ENCODE measurements at places on chromosomes 11 and 22. TPM values are rescaled to one million over a fixed set of nuclear protein-coding genes. Genes with fewer than 3 reads are reported as not detected.
A peak's percentile ranks its signal among the peaks of the same experiment; 100 is the strongest.

GRCh38 chr11:19243613-19244012 lies 2.9 kb upstream of the E2F8 start:
- H3K27ac ChIP-seq: no peak overlapping the region
- peak overlapping the region; percentile 54 for H3K4me3 ChIP-seq
- H3K4me1 ChIP-seq: peaks cover 25% of the 10 kb centered on the region
- no peak for DNase-seq

TUBA8 gene
- 2.8 TPM for total RNA-seq

NPTXR gene
- 9.3 TPM for total RNA-seq

OR2AG2 gene
- total RNA-seq: 0.25 TPM

- H3K36me3 ChIP-seq: peaks cover 3% of the 10 kb centered on the region
- H3K27ac ChIP-seq: no peak overlapping the region
- H3K4me1 ChIP-seq: no peaks in the 10 kb centered on the region
- no peaks in the 10 kb centered on the region for H3K27me3 ChIP-seq
- H3K4me3 ChIP-seq: no peak overlapping the region
- DNase-seq: no peak
These were observed 264.5 kb downstream of the SBF2 start for GRCh38 chr11:10029386-10030121.

DNA sequence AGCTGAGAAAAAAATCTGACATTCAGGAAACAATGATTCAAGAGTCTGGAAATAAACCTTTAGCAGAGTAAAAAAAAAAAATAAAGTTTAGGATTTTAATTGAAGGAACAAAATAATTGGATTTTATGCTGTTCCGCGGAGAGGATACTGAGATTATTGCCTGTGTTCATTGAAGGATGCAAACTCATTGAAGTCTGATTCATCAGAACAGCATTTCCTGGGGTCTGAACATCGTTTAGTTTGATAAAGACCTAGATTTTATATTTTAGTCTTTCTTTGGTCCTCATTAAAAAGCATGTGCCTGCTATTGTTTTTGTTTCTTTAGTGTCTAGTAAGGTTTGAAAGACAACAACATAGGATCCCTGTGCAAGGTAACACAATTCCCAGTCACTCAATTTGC lies 4.5 kb downstream of the TLCD5 start:
- H3K36me3 ChIP-seq: peaks cover 2% of the 10 kb centered on the region
- H3K27me3 ChIP-seq: no peaks in the 10 kb centered on the region
- H3K4me1 ChIP-seq: peaks cover 29% of the 10 kb centered on the region
- no peak overlapping the region for H3K27ac ChIP-seq

GRCh38 chr11:115642660-115643059 lies 138.4 kb upstream of the CADM1 start:
- H3K27me3 ChIP-seq: peaks cover 3% of the 10 kb centered on the region
- H3K4me3 ChIP-seq: no peak overlapping the region
- H3K27ac ChIP-seq: no peak overlapping the region
- DNase-seq: no peak

DNA sequence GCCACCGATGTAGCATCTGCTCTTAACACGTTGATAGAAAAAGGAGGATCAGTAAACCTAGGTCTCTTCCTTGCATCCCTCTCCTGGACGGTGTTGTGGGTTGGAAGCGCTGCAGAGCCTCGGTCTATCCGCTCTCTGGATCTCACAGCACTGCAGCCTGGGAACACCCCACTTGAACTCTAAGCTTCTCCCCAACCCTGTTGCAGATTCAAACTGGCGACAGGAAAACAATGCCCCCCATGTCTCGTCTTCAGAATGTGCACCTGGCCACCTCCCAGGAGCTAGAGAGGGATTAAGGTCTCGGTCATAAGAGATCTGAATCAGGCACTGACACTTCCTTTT lies 454 bp downstream of the TMEM218 start:
- DNase-seq: no peak
- peaks cover 3% of the 10 kb centered on the region for H3K27me3 ChIP-seq
- peak overlapping the region; percentile 95 for H3K4me3 ChIP-seq
- H3K27ac ChIP-seq: no peak overlapping the region
- peaks cover 27% of the 10 kb centered on the region for H3K36me3 ChIP-seq

GRCh38 chr11:69212798-69213110 lies 57.0 kb downstream of the SMIM38 start:
- peaks cover 19% of the 10 kb centered on the region for H3K4me1 ChIP-seq
- no peak overlapping the region for H3K4me3 ChIP-seq
- peaks cover 3% of the 10 kb centered on the region for H3K27me3 ChIP-seq
- H3K27ac ChIP-seq: no peak overlapping the region

CDON gene
- 21.3 TPM for total RNA-seq

MRPL23 gene
- 60.8 TPM for total RNA-seq

DNA sequence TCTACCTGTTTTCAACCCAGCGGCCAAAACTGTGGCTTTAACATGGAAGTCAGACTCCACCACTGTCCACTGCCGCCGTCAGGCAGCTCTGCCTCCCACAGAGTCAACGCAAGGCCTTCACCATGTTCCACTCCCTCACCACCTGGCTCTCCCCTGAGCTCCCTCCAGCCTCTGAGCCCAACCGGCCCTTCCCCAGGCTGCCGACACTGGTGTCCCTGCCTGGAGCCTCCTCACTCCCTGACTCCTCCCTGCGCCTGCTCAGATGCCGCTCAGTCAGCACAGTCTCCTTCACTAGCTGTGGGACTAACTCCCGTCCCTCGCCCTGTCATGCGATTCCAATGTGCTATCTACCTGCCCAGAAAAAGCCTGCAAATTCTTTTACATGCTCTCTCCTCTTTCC lies 16.3 kb downstream of the SULT4A1 start:
- no peak overlapping the region for H3K4me3 ChIP-seq
- H3K36me3 ChIP-seq: no peaks in the 10 kb centered on the region
- no peak overlapping the region for H3K27ac ChIP-seq
- no peak for DNase-seq

- H3K4me3 ChIP-seq: no peak overlapping the region
- peak; percentile 61 for DNase-seq
- peaks cover 25% of the 10 kb centered on the region for H3K27me3 ChIP-seq
- no peaks in the 10 kb centered on the region for H3K36me3 ChIP-seq
These were observed 19.4 kb downstream of the HTR3A start for GRCh38 chr11:113994077-113994954.

OR2AT4 gene
- not detected for total RNA-seq

SLC6A5 gene
- total RNA-seq: 0.05 TPM

DNA sequence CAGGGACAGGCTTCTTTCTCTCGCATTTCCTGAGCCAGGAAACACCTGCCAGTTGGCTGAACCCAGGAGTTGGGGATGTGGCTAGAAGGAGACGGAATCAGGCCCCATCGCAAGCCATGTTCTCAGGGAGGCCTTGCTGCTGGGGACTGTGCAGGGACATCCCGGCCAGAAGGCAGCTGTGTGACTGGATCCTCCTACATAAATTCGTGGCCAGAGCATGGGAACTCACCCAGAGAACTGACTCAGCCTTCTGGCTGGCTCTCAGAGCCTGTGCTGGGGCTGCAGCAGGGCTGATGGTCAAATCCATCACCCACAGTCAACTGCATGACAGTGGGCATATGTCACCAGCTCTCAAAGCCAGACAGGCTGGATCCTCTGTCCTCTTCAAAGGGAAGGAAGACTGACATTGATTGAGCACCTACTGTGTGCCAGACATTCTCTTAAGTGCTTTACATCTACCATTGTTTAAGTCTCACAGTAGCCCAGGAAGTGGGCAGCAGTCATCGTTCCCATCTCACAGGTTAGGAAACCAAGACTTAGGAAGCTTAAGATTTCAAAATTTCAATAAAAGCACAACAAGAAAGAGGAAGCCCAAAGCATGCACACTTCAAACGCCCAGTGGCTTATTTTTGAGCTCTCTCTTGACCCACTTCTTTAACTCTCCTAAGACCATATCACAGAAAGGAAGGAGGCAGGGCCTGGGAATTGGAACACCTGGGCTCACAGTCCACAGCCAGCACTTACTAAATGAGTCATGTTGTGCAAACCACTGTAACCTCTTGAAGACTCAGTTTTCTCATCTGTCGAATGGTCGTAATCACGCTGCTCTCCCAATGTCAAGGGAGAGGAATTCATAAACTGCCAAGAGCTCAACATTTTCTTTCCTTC lies 30.9 kb upstream of the CACNG2 start:
- H3K27ac ChIP-seq: no peak overlapping the region
- no peaks in the 10 kb centered on the region for H3K36me3 ChIP-seq
- DNase-seq: no peak
- H3K4me1 ChIP-seq: peaks cover 13% of the 10 kb centered on the region
- H3K27me3 ChIP-seq: peaks cover 80% of the 10 kb centered on the region

DNA sequence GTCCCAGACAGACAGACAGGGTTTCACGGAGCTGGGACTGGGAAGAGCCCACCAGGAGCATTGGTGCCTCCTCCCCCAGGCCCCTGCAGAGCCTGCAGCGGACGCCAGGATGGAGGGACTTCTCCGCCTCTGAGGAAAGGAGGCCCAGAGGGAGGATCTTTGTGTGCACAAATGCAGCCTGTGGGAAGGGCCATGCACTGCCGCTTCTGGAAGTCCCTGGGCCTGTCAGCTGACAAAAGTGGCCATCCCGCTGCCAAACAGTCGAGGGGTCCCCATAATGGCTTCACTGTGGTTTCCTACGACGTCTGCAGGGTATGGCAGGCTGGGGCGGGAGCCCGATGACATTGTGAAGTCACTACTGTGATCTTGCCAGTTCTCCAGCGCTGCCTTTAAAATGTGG lies 73.8 kb downstream of the TP53I11 start:
- DNase-seq: no peak
- peak overlapping the region; percentile 23 for H3K4me3 ChIP-seq
- H3K36me3 ChIP-seq: no peaks in the 10 kb centered on the region
- H3K27me3 ChIP-seq: no peaks in the 10 kb centered on the region
- H3K27ac ChIP-seq: peak overlapping the region; percentile 43

DNA sequence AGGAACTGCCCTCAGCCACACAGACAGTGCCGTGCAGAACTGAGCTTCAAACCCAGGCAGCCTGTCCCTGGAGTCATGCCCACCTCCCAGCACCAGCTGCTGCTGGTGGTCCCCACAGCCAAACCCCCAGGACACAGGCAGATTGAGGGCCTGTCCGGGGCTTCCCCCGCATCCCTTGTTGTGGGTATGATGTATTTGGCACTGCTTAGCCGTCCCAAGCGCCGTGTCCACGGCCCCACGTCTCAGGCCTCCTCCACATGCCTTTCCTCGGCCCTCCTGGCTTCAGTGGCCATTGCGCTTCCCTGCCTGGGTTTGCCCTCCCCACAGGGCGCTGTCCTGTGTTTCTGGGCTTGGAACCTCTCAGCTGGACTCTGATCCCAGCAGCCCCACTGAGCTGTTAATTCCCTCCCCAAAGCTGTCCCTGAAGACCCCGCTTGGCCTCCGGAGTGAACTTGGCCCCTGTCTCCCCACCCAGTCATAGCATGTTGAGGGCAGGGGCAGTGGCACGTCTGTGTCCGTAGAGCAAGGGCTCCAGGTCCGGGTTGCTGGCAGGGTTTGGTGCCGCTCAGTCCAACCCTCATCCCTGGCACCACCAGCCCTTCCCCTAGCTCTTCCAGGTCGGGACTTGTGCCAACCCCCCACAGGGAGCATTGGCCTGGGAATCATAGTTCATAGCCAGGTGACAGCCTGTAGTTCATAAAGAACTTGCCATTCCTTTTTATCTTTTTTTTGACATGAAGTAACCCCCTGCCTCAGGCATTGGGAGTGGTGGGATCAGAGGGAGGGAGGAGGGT lies 34.5 kb upstream of the TEF start:
- H3K4me3 ChIP-seq: no peak overlapping the region
- no peaks in the 10 kb centered on the region for H3K4me1 ChIP-seq
- no peak overlapping the region for H3K27ac ChIP-seq
- H3K36me3 ChIP-seq: peaks cover 15% of the 10 kb centered on the region
- no peaks in the 10 kb centered on the region for H3K27me3 ChIP-seq
- no peak for DNase-seq

- DNase-seq: no peak
- H3K36me3 ChIP-seq: no peaks in the 10 kb centered on the region
- H3K27ac ChIP-seq: no peak overlapping the region
- H3K4me1 ChIP-seq: peaks cover 8% of the 10 kb centered on the region
- H3K27me3 ChIP-seq: peaks cover 12% of the 10 kb centered on the region
These were observed 7.8 kb downstream of the OPCML start for GRCh38 chr11:133524488-133524887.

- H3K4me3 ChIP-seq: no peak overlapping the region
- DNase-seq: no peak
- no peaks in the 10 kb centered on the region for H3K36me3 ChIP-seq
- H3K4me1 ChIP-seq: no peaks in the 10 kb centered on the region
- no peak overlapping the region for H3K27ac ChIP-seq
These were observed 193.0 kb downstream of the MSANTD4 start for GRCh38 chr11:105829084-105829483.

FOLR1 gene
- total RNA-seq: not detected

- H3K36me3 ChIP-seq: peaks cover 3% of the 10 kb centered on the region
- H3K4me1 ChIP-seq: no peaks in the 10 kb centered on the region
- H3K4me3 ChIP-seq: no peak overlapping the region
- H3K27me3 ChIP-seq: no peaks in the 10 kb centered on the region
- no peak overlapping the region for H3K27ac ChIP-seq
These were observed 13.8 kb upstream of the POGLUT3 start for GRCh38 chr11:108511851-108512474.

DNA sequence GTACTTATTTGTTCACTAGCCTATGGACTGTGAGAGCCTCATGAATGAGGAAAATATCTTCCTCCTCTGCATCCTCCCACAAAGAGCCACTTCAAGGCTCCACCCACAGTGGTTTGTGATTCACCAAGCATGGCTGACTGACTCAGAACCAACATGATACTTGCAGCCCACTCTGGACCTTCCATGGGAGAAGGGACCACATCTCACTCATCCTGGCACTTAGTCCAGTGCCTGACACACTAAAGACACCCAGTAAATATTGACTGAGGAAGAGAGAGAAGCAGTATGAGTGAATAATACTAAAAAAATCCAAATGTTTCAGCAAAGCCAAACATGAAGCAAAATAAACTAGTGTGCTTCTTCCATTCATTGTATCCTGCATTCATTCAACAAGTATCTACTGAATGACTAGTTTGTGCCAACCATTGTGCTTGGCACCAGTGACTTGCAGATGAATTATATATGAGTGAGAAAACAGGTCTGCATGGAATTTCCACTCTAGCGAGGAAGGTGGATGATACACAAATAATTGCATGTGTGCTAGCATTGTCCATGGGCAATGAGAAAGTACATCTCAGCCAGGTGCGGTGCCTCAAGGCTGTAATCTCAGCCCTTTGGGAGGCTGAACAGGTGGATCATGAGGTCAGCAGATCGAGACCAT lies 54.9 kb upstream of the BLID start:
- no peak overlapping the region for H3K27ac ChIP-seq
- DNase-seq: no peak
- peaks cover 2% of the 10 kb centered on the region for H3K4me1 ChIP-seq
- no peaks in the 10 kb centered on the region for H3K36me3 ChIP-seq
- H3K4me3 ChIP-seq: no peak overlapping the region

CPT1B gene
- 84.1 TPM for total RNA-seq

Measured in neural crest cell (in vitro differentiated cells).